ENCODE measurements at places on chromosomes 2 and 18. TPM values are rescaled to one million over a fixed set of nuclear protein-coding genes. Genes with fewer than 3 reads are reported as not detected.

TOGARAM2 gene
- total RNA-seq: 4.3 TPM

GRCh38 chr18:29711932-29712331 lies 1330.6 kb downstream of the DSC3 start:
- H3K27me3 ChIP-seq: no peaks in the 10 kb centered on the region
- no peak overlapping the region for H3K4me3 ChIP-seq
- H3K36me3 ChIP-seq: no peaks in the 10 kb centered on the region
- H3K27ac ChIP-seq: no peak overlapping the region

DNA sequence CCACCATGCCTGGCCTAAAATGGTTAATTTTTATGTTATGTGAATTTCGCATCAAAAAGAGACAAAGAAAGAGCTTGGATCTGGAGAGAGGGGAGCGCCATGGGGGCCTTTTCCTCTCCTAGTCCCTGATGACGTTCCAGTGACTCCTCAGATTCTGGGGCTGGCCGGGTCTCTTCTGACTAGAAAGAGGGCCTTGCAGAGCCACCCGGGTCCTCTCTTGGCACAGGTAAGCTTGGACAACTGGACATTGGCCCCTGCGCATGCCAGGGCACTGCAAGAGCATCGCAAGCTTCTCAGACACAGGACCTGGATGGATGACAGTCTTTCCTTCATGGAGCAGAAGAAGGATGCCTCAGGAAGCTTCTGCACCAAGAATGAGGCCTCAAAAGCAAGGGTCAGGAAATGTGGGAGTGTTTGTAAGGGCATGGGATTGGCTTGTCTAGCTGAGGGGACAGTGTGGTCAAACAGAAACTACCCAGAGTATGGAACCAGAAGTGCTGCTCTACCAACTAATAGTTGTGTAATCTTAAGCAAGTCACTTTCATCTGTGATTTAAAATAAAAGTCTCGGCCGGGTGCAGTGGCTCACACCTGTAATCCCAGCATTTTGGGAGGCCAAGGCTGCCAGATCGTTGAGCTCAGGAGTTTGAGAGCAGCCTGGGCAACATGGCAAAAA lies 35.2 kb downstream of the FOSL2 start:
- H3K36me3 ChIP-seq: no peaks in the 10 kb centered on the region
- H3K4me3 ChIP-seq: no peak overlapping the region
- H3K27ac ChIP-seq: no peak overlapping the region

DNA sequence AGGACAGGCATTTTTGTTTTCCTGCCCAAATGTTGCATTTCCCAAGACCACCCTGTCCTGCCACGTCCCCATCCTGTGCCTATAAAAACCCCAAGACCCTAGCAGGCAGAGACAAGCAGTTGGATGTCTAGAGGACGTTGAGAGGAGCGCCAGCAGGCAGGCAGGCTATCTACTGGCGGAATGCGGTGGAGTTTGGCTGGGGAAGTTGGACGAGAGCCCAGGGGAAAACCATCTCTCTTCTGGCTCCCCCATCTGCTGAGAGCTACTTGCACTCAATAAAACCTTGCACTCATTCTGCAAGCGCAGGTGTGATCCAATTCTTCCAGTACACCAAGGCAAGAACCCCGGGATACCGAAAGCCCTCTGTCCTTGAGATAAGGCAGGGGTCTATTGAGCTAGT lies 72.5 kb downstream of the ARL6IP6 start:
- H3K4me3 ChIP-seq: no peak overlapping the region
- H3K27me3 ChIP-seq: peaks cover 17% of the 10 kb centered on the region
- no peak overlapping the region for H3K27ac ChIP-seq
- ATAC-seq: no peak

GRCh38 chr2:130327703-130328527 lies 14.8 kb upstream of the IMP4 start:
- H3K4me3 ChIP-seq: no peak overlapping the region
- no peaks in the 10 kb centered on the region for H3K36me3 ChIP-seq
- no peak for ATAC-seq
- H3K27ac ChIP-seq: no peak overlapping the region
- peaks cover 37% of the 10 kb centered on the region for H3K27me3 ChIP-seq
